ENCODE measurements at places on chromosomes 3 and 15. TPM values are rescaled to one million over a fixed set of nuclear protein-coding genes. Genes with fewer than 3 reads are reported as not detected.
A peak's percentile ranks its signal among the peaks of the same experiment; 100 is the strongest.

Gene UROC1
- 0.13 TPM for polyA plus RNA-seq

Gene GREM1
- 0.10 TPM for polyA plus RNA-seq

Gene CHRNA7
- polyA plus RNA-seq: 30.3 TPM

Gene UCN2
- polyA plus RNA-seq: 0.15 TPM

GRCh38 chr3:49802719-49803464 is at the start of gene INKA1:
TSS of gene INKA1 (plus strand) at chr3:49803261. CDS start at chr3:49803393, 132 bp downstream.
- H3K4me3 ChIP-seq: peak within 1 kb of the TSS; percentile 88
- no peaks in the 10 kb centered on the region for H3K36me3 ChIP-seq
- DNase-seq: peak; percentile 88

GRCh38 chr15:68383161-68384074 is 48.5 kb downstream of the ITGA11 start:
- no peak overlapping the region for H3K27ac ChIP-seq
- no peaks in the 10 kb centered on the region for H3K4me1 ChIP-seq
- no peaks in the 10 kb centered on the region for H3K27me3 ChIP-seq
- no peak overlapping the region for H3K4me3 ChIP-seq

- H3K27ac ChIP-seq: no peak overlapping the region
- no peaks in the 10 kb centered on the region for H3K36me3 ChIP-seq
- H3K4me1 ChIP-seq: no peaks in the 10 kb centered on the region
- DNase-seq: no peak
Observed at GRCh38 chr3:69671082-69671952, 67.9 kb upstream of the MITF start.

DNA sequence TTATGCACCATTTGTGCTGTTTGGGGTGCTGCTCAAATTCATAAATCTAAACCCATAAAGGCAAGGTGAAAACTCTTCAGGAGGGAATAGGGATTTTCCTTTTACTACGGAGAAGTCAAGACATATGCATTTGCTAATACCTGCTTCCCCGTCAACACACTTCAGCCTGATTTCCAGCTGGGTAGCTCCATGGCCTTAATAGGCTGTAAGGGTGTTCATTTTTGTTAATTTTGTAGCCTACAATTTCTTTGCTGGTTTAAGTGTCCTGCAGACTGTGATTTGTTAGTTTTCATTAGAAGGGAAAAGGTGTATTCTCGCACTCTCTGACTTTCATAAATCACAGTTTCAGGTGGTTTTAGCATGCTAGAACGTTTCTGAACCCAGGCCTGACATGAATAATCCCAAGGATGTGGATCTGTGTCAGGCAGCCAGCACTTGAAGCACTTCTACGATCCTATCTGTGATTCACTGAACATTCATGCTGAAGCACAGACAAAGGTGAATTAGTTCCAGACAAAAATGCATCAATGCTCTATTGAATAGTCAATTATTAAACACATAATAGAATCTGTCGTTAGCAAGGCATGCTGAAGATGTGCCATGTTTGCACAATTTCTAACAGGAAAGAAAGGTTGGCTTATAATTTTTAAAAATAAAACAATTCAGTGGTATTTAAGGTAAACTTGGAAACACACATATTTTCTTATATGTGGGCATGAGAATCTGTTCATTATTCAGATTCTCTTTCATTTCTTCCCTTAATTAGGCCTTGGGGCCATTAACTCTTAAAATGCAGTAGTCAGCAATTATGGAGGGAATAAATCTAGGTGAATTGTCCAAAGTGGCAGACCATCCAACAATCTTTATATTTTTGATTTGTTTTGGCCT is 17.9 kb upstream of the NMNAT3 start:
- no peaks in the 10 kb centered on the region for H3K27me3 ChIP-seq
- H3K4me1 ChIP-seq: no peaks in the 10 kb centered on the region
- no peak overlapping the region for H3K4me3 ChIP-seq
- no peaks in the 10 kb centered on the region for H3K36me3 ChIP-seq
- H3K27ac ChIP-seq: no peak overlapping the region

- H3K36me3 ChIP-seq: no peaks in the 10 kb centered on the region
- no peak overlapping the region for H3K4me3 ChIP-seq
- DNase-seq: peak; percentile 47
Observed at GRCh38 chr3:28667646-28668621, 319.3 kb upstream of the AZI2 start.

DNA sequence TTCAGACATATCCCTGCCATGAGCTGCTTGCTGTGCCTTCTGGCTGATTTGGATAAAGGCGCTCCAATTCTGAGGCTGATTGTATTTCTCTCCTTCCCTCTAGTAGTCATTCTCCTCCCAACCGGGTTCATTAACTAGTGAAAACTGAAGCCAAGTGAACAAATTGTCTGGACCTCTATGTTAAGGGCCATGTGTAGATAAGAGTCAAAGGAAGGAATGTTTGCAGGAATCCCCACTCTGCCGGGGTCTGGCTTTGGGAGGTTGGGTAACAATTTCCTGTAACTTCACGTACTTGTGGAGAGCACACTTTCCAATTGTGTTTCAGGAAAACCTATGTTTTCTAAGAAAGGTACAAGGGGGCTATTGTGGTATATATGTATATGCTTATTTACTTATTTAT is 38.2 kb upstream of the SUCLG2 start:
- H3K36me3 ChIP-seq: no peaks in the 10 kb centered on the region
- H3K4me3 ChIP-seq: no peak overlapping the region
- no peaks in the 10 kb centered on the region for H3K4me1 ChIP-seq
- H3K27ac ChIP-seq: no peak overlapping the region
- DNase-seq: no peak

GRCh38 chr15:62896969-62897486 is 145.5 kb upstream of the TPM1 start:
- no peaks in the 10 kb centered on the region for H3K27me3 ChIP-seq
- peaks cover 27% of the 10 kb centered on the region for H3K4me1 ChIP-seq
- H3K4me3 ChIP-seq: no peak overlapping the region
- H3K27ac ChIP-seq: peak overlapping the region; percentile 58
- DNase-seq: peak; percentile 88
- no peaks in the 10 kb centered on the region for H3K36me3 ChIP-seq

DNA sequence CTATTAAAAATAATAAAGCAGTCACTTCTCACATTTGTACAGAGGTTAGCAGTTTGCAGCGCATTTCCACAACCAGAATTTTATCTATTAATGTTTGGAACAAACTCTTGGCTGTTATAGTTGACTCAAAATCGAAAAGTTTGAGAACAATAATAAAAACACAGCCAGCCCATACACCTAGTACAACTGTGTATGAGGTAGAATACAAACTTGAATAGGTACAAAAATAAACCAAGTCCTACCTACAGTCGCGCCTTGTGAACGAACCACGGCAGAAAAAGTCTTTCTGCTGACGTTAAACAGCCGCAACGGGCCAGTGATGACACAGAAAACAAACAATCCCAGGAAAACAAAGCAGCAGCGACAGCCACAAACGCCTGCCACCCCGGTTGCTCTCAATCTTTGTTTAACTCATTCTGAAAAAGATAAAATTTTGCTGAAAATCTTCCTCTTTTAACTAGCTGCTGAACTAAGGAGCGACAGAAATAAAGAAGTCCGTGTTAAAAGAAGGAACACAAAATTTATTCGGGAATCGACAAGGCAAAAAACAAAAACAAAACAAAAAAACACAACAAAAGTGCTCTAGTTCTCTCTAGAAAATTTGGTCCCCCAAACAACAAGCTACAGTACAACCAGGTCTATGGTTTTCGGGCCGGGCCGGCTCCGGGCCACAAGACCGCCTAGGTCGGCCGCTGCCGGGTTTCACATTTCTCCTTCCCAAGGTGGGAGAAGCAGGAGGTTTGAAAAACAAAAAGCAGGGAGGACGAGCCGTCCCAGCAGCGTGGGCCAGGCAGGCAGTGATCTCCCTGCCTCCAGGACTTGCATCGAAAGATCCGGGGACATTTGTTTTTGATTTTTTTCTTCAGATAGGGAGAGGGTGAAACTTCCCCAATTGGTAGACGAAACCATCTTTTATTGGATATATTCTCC is 2.9 kb downstream of the FOXL2 start:
- no peak overlapping the region for H3K4me3 ChIP-seq
- peak; percentile 79 for DNase-seq
- H3K36me3 ChIP-seq: no peaks in the 10 kb centered on the region
- H3K27ac ChIP-seq: no peak overlapping the region

DNA sequence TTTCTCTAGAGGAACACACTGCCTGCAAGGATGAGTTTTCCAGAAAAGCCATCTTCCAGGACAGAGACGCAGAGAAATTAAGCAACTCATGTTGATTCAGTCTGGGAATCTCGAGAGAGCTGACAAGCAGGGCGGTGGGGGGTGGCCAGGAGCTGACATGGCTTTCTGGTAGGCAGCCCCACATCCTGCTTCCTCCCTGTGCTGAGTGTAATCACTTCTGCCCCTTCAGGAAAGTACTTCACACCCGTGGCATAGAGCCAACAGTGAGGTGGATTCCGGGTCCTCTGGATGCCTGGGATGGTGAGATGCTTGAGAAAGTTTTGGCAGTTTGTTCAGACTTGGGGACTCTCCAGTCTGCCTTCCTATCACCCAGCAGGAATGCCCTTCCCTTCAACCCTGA is 221.1 kb downstream of the SLCO3A1 start:
- no peak overlapping the region for H3K4me3 ChIP-seq
- peaks cover 30% of the 10 kb centered on the region for H3K4me1 ChIP-seq
- peak; percentile 66 for DNase-seq

GRCh38 chr3:4581124-4581424 is 87.9 kb downstream of the ITPR1 start:
- no peak overlapping the region for H3K4me3 ChIP-seq
- H3K27me3 ChIP-seq: no peaks in the 10 kb centered on the region
- no peaks in the 10 kb centered on the region for H3K36me3 ChIP-seq
- peaks cover 37% of the 10 kb centered on the region for H3K4me1 ChIP-seq

GRCh38 chr15:54979964-54980363 is 216.8 kb downstream of the RSL24D1 start:
- H3K4me3 ChIP-seq: no peak overlapping the region
- no peak for DNase-seq
- no peaks in the 10 kb centered on the region for H3K36me3 ChIP-seq
- H3K27ac ChIP-seq: no peak overlapping the region
- H3K27me3 ChIP-seq: no peaks in the 10 kb centered on the region
- no peaks in the 10 kb centered on the region for H3K4me1 ChIP-seq

GRCh38 chr3:172653004-172653572 is 57.8 kb downstream of the NCEH1 start:
- no peak for DNase-seq
- no peak overlapping the region for H3K27ac ChIP-seq
- H3K4me1 ChIP-seq: no peaks in the 10 kb centered on the region
- H3K36me3 ChIP-seq: no peaks in the 10 kb centered on the region
- no peaks in the 10 kb centered on the region for H3K27me3 ChIP-seq
- H3K4me3 ChIP-seq: no peak overlapping the region

GRCh38 chr3:117545484-117545883 is 835.9 kb downstream of the TUSC7 start:
- no peaks in the 10 kb centered on the region for H3K4me1 ChIP-seq
- H3K27ac ChIP-seq: no peak overlapping the region
- DNase-seq: no peak
- H3K36me3 ChIP-seq: no peaks in the 10 kb centered on the region

DNA sequence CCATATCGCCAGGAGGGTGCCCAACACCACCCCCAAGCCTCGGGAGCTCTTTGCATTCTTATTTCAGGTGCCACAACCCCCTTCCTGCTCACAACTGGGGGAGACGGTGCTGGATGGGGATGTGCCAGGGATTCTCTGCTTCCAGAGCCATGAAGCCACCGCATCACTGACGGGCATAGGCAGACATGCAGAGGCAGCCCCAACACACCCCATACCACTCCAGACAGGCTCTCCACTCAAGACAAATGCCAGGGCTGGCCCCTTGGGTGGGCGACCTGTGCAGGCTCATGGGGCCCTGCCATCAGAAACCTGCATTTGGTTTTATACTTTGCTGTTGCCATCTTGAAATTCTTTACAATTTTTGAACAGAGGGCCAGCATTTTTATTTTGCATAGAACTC is 27.0 kb upstream of the TRPM1 start:
- no peak for DNase-seq
- no peak overlapping the region for H3K4me3 ChIP-seq
- no peaks in the 10 kb centered on the region for H3K36me3 ChIP-seq
- H3K4me1 ChIP-seq: no peaks in the 10 kb centered on the region
- no peak overlapping the region for H3K27ac ChIP-seq
- H3K27me3 ChIP-seq: no peaks in the 10 kb centered on the region

DNA sequence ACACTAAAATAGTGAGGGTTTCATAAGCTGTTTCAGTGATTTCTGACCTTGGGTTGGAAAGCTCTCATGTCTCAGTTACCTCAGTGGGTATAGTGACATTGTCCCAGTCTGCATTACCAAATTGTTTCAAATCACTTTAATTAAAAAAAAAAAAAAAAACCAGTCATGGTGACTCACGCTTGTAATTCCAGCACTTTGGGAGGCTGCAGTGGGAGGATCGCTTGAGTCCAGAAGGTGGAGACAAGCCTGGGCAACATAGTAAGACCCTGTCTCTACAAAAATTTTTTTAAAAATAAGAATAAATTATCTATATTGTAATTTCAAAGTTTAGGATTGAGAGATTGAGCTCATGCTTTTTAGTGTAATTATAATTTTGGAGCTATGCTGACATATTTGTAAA is 78.0 kb downstream of the MBNL1 start:
- H3K4me1 ChIP-seq: peaks cover 67% of the 10 kb centered on the region
- H3K4me3 ChIP-seq: no peak overlapping the region
- no peak for DNase-seq
- H3K36me3 ChIP-seq: peaks cover 6% of the 10 kb centered on the region
- no peaks in the 10 kb centered on the region for H3K27me3 ChIP-seq
- no peak overlapping the region for H3K27ac ChIP-seq

DNA sequence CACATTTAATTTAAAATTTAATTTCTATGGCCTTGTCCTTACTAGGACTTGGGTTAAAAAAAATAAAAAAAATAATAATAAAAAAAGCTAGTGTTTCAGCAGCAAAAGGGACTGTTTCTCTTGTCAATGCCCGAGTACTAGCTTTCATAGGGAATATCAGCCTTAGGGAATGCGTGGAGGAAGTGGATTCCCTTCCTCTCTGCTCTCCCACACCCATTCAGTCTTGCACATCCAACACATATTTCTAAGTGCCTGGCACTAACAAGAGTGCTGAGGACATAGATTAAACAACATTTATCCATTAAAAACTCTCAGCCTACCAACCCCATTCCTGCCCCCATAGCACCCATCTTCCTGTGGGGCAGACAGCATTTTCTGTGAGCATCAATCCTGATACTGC is 6.2 kb downstream of the ZNF385D start:
- no peak for DNase-seq
- H3K27ac ChIP-seq: no peak overlapping the region
- H3K4me3 ChIP-seq: no peak overlapping the region
- no peaks in the 10 kb centered on the region for H3K4me1 ChIP-seq
- H3K36me3 ChIP-seq: no peaks in the 10 kb centered on the region
